ENCODE measurements at places on chromosomes 12 and 14.

- DNase-seq = no peak
These were observed 55.1 kb downstream of the PAWR start for GRCh38 chr12:79635676-79636075.

GRCh38 chr14:99699085-99699760, 15.1 kb downstream of the CYP46A1 start:
- no peak for DNase-seq

- DNase-seq = peak; percentile 50
These were observed 76.1 kb downstream of the GALNT4 start for GRCh38 chr12:89448526-89448925.

GRCh38 chr12:23217667-23218066, 592.7 kb downstream of the ETNK1 start:
- no peak for DNase-seq

DNA sequence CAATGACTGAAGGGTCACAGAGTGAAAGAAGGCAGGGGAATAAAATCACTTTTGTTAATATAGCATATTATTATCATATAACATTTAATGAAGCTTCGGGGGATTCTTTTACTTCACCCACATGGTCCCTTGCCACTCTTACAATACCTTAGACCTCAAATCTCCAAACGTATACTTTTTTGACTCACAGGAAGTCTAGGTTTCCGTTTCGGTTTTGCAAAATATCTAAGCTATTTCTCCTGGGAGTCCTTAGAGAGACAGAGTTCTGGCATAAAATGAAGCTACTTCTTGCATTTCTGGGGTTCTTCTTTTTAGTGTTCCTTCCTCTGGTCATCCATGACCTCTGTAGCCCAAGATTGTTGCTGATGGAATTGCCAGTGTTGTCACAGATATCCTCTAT, 590.5 kb upstream of the ATP2B1 start:
- DNase-seq = no peak

DNA sequence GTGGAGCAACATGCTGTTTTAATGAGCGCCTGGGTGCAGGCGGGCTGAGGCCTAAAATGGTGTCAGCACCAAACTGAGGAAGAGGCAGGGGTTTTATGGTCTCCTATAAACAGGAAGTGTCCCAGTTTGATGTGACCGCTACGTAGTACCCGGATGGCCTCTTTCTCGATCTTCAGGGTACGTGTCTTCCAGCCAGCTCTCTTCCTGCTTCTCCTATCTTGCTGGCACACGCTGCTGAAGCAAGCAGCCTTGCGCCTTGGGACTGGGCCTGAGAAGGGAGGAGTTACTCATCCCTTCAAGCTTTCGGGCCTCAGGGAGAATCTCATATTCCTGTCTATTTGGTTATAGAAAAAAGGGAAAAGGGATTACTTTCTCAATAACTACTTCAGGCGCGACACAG, 28.2 kb upstream of the RNASE1 start:
- no peak for DNase-seq

- no peak for DNase-seq
These were observed 3.2 kb downstream of the MLXIP start for GRCh38 chr12:122081697-122082221.

DNA sequence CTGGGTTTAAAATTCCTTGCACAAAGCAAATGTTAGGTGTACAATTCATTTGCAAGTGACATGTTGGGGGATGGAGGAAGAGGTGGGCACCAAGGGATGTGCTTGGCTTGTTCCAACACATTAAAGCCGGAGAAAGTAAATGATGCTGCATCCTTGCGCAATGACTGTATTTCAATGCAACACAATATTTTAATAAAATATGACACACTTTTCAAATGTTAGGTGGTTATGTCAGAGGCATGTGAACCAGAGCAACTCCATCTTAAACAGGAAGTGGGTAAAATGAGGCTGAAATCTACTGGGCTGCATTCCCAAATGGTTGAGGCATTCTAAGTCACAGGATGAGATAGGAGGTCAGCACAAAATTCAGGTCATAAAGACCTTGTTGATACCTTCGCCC, 53.6 kb upstream of the ARHGAP5 start:
- DNase-seq = no peak

All from NCI-H446 (cell line).